ENCODE measurements at places on chromosomes 6 and 20.

DNA sequence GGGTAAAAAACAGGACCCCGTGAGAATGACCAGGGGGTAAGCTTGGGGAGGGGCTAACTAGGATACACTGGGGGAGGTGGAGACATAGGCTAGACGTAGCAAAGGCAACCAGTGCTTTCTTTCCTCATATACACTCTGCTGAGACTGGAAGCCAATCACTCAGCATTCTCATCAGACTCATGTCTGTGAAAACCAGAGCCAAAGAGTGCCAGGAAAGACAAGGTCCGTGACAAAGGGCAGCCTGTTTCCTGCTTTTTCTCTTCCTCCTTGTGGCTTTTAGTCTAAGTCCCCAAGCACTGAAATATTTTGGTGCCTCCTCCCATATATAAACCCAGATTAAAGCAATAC, 97.9 kb upstream of the NEDD9 start:
- DNase-seq, result no peak

- no peak for DNase-seq
Measured at GRCh38 chr6:19121521-19121920, 715.6 kb upstream of the ID4 start.

GRCh38 chr20:13418263-13419229, 197.5 kb downstream of the ISM1 start:
- no peak for DNase-seq

DNA sequence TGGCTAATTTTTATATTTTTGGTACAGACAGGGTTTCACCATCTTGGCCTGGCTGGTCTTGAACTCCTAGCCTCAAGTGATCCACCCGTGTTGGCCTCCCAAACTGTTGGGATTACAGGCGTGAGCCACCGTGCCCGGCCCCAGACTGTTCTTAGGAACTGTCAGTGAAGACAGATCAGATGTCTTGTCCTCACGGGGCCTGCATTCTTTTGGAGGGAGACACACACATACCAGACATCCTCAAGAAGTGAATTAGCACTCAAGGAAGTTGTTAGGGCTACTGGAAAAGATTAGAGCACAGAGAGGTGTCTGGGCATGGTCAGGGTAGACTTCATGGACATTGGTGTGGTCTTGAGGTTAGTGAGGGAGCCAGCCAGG, 10.3 kb upstream of the LPIN3 start:
- DNase-seq, result no peak

- DNase-seq, result no peak
Measured at GRCh38 chr6:25428758-25429317, 149.7 kb downstream of the CARMIL1 start.

DNA sequence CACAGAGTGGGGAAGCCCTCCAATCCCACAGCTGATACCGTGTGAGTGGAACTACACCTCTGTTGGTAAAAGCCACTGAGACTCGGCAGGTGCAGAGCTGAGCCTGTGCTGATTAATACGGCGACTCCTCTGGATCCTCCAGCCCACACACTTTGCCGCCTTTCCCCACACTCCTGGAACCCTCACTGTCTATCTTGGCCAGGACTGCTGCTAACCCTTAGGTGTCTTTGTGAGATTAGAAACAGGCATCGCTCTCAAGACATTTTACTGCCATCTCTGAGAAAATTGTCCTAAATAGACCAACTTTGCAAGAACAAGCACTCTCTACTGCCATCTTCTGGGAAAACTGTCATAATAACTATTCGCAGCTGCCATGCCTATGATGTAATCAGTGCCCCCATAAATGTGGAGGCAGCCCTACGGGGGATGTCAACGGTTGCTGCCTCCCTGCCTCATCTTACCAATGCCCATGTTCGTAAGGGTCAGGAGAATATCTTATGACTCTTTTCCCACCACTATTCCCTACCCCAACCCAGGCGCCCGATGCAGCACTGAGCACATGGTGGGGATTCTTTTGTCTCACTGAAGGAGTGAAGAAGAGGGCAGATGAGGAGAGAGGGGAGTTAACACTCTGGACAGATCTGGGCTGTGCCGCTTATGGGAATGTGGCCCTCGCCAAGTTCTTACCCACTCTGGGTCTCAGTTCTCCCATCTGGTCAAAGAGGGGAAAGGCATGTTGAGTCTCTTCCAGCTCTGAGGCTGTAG, 26.1 kb upstream of the KCNB1 start:
- peak; percentile 43 for DNase-seq

GRCh38 chr20:22540832-22541231, 43.5 kb downstream of the FOXA2 start:
- no peak for DNase-seq

GRCh38 chr6:89379281-89379680, 26.8 kb upstream of the UBE2J1 start:
- DNase-seq, result no peak

- DNase-seq, result no peak
Measured at GRCh38 chr6:30881392-30882203, 2.7 kb upstream of the DDR1 start.

DNA sequence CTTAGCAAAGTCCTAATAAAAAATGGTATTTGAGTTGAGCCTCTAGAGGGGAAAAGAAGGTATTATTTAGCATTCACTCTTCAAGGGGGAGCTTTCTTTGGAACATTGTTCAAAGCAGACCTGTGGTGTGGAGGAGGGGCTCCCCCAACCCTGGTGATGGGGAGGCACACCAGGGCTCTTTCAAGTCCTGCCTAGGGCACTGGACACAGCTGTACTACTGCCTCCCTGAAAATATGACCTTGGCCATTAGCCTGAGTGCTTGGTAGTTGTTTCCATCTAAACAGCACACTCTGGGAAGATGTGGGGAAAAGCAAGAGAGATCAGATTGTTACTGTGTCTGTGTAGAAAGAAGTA, 215.1 kb upstream of the CNR1 start:
- no peak for DNase-seq

DNA sequence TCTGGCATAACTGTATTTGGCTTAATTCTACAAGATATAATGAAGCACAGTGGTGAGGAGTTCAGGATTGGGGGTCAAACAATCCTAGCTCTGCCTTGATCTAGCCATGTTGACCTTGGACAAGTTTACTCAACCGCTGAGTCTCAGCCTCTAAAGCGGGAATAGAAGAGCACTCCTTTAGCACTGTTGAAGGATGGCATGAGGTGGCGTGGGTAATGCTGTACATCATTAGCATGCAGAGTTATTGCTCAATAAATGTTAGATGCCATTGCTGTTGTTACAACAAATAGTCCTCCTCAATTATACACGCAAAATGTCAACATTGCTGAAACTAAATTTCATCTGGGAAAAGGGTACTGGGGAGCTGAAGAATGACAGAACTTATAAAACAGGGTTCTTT, 78.6 kb downstream of the KIF13A start:
- DNase-seq, result no peak

DNA sequence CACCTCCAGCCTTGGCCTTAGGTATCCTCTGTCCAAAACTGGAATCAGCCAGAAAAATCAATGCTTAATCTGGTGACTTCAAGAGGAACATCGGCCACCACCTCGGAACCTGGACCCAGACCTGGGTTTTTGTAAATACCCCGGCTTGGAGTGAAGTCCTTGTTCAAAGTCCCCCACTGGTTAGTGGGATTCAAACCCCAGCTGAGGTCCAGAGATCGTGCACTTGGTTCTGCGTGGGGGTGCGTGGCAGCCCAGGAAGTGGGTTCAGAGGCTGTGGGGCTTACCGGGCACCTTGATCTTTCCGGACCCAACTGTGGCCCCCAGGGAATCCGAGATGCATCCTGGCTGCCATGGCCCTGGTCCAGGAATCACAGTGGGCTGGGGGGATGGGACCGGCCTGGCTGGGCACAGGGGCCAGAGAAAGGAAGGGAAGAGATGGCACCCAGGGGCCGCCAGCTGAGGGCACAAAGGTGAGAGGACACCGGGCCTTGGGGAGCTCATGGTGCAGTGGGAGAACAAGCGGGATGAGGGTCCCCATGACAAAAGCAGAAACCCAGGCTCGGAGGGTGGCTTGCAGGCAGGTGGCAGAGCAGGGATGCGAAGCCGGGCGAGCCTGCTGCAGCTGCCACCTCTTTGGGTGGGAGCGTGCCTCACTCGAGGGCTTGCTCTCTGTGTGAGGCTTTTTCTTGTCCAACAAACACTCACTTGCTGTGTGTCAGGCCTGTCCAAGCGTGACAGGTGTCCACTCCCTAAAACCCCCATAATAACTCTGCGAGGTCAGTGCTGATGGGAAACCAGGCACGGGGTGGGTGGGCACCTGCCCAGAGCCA, 27.7 kb downstream of the ZBP1 start:
- DNase-seq, result no peak
